Activated CD8-positive, alpha-beta memory T cell treated with anti-CD3 and anti-CD28 coated beads for 1 hour (primary cell): ENCODE measurements at places on chromosomes 11 and 22.

GRCh38 chr11:1598816-1599215, 722 bp upstream of the KRTAP5-2 start:
- no peak for DNase-seq

DNA sequence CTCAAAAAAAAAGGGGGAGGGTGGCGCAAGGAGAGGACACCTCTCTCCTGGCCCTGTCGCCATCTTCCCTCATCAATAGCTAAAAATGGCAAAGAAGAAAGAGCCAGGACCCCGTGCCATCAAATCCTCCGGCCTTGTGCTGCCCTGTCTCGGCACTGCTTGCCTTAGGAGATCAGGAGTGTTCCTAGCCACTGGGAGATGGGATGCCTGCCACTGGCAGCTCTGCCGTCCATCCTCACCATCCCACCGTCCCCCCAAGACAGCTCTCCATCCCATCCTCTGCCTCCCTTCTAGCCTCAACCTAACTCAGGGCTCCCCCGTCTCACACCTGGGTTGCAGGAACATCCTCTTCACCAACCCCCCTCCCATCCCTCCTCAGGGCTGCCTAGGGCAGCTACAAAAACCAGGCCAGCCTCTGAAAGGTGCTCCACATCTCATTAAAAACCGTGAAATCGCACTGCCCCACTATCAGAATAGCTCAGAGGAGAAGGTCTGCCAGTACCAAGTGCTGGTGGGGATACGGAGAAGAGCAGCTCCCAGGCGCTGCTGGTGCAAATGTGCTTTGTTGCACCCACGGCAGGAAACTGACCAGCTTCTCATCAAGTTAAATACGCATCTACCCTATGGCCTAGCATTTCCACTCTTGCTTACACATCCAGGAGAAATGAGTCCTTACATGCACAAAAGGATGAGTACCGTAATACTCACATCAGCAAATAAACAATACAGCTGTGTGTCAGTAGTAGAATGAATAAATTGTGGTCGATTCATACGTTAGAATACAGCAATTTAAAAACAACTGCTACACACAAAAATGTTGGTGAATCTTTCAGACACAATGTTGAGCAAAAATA, 31.7 kb upstream of the GCAT start:
- no peak for DNase-seq

- no peak for DNase-seq
These were observed 5.9 kb upstream of the PACSIN3 start for GRCh38 chr11:47192111-47192510.

DNA sequence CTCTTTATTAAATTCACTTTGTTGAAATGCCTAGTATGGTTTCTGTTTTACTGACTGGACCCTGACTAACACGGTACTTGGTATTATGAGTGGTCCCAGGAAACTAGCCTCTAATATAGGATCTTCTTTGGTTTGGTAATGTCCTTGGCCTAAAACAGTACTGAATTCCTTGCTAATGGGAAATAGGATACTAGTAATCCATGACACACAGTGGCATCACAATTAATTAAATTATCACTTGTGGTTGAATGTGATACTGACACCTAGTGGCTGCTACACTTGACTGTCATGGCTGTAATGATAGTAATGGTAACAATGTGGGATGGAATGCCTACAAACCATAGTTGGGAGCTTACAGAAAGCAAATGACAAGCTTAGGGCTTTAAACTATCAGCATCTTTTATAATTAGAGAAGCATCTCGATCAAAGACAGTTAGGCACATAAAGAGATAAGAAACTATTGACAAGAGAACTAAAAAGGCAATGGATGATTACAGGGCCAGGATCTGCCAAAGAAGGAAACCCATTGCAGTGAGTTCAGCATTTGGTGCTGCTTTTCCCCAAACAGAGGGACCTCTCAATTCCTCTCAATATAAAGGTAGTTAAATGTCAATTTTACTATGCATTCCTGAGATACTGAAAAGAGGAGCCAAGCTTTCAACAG, 8.6 kb downstream of the DNHD1 start:
- no peak for DNase-seq

DNA sequence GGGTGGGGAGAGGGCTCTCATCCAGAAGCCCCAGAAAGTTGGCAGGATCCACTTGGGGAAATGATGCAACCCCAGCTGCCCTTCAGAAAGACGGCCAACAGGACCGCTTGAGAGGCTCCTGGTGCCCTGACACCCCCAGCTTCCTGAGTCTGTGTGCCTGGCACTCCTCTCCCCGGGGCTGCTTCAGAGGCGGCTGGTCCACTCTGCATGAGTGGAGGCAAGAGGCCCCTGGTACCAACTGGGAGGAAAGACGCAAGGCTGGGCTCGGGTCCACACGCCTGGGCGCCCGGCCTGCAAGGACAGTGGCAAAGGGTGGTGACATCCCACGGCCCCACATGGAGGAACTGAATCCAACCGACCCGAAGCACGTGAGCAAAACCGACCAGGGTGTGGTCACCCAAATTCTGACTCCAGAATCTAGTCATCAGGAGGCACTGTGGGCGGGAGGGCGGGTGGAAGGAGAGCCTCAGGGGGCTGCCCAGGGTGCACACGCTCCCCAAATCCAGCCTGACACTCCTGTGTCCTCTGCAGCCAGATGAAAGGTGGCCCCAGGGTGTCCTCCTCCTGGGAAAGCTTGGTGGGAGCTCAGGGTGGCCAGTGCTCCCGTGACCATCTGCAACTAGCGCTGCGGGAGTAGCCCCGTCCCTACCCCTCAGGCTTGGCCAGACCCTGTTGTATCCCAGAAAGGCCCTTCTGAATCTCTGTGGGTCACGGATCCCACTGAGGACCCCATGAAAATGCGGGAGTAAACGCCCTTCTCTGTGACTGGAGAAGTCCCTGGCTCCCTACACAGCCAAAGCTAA, 3.7 kb downstream of the RNH1 start:
- no peak for DNase-seq

DNA sequence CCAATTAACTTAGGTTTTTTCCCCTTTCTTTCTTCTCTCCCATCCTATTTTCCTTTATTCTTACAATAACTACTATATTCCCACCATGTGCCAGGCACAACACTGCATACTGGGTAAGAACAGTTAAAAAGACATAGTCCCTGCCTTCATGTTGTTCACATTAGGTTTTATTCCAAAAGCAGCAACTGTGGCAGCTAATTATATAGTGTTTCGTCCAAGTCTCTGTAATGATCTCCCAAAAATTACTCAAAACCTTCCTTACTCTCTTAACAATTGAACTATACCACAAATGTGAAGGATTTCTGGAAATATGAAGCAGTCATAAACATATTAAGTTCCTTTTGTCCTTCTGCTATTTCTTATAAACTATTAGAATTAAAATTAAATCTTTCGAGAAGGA, 184.1 kb upstream of the C11orf58 start:
- no peak for DNase-seq

DNA sequence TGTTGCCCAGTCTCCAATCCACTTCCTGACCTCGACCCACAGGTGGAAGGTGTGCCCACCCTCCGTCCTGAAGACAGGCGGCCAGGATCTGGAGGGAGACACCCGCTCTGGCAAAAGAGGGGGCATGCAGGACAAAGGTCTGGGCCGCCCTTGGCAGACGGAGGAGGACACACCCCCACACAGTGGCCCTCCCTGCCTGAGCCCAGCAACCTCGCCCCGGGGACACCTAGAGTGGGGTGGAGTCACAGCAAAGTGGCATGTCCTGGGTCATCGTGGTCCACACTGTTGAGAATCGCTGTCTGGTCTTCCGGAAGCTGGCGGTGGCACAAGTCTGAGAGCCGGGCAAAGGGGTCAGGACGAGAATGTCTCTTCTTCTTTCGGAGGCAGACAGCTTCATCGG, 47.9 kb downstream of the IGSF9B start:
- no peak for DNase-seq

- DNase-seq: no peak
These were observed 417.0 kb upstream of the NARS2 start for GRCh38 chr11:78991681-78992080.

DNA sequence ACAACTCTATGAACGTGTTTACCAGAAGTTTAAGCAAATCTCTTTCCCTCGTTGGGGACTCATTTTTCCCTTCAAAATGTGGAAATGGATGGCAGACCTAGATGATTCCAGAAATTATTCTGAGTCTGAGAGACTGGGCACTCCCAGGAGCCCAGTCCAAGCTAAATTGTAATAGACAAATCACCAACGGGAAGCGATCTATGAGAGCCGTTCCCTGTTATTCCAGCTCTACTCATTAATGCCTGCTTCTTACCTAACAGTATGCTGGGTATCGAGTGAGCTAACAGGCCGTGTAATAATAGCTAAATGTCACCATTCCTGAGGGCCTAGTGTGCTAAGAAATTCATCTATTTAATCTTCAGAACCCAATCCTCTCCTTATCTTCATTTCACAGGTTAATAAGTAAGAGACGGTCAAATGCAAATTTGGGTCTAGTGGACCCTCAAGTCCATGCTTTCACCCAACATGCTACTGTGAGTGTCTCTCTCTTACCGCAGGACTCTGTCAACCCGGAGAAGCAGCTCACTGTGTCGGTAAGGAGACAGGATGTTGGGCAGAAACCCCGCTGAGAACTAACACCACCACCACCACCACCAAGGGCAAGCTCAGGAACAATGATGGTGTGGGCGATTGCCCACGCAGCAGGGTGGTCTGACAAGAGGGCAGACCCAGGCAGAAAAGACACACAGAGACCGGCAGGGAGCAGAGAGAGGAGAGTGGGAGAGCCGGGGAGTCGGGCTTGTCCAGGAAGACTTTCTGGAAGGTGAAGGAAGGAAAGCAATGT, 57.1 kb upstream of the TIMP3 start:
- DNase-seq: no peak

DNA sequence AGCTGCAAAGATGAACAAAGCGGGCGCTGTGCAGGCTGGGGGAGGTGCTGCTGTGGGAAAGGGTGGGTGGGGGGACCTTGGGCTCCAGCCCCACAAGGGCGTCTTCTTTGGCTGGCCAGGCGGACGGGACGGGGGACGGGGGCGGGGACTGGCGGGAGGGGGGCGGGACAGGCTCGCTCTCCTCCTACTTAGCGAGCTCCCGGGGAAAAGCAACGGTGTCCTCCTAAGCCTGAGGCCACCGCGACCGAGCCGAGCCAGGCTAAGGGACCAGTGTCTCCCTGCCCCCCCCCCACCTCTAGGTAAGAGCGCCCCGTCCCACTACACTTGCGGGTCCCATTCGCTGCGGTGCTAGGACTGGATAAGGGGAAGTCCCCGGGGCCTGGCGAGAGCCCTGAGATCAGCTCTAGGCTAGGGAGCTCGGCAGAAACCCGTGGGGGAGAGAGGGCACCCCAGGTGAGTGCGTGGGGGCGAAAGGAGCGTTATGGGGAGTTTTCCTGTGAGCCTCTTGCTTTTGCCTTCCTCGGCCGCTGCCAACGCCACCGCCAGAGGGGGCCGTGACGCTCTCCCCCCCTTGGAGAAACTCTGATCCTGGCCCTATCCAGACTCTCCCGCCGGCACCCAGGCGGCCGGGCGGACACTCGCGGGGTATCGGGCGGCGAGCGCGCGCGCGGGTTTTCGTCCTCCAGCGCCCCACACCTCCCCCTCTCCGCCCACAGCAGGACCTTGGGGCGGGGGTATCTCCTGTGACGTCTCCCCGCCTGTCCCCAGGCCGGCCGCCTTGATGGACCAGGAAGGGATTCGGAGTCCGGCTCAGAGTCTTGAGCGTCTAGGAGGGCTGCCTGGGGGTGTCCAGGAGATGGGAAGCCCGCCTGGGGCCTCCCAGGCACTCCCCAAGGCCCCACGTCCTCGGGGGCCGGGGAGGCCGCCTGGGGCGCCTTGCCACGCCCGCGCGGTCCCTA, at the start of gene PHLDB1:
TSS of gene PHLDB1 (plus strand) at position 215 of the 959 bp plus-strand sequence. CDS start 6,222 bp downstream, outside the sequence.
- no peak for DNase-seq

- no peak for DNase-seq
These were observed 116.8 kb downstream of the ARHGAP8 start for GRCh38 chr22:44869196-44869595.

DNA sequence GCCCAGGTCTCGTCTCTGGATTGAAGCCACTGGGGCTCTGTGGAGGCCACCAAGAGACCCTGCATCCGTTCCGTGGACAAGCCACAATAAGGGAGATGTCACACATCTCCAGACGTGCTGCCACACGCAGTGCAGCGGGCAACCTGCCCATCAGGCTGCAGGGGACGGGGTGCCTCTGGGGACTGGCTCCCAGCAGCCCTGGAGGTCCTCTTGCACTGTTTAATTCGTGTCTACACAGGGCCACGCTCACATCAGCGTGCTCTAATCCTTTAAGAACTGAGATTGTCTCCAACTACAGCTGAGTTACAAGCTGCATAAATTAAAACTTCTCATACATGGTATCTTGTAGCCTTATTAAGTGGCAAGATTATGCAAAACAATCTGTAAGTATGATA, 1232.2 kb downstream of the BRD1 start:
- DNase-seq: no peak

GRCh38 chr11:2779499-2779980, 79.7 kb upstream of the KCNQ1OT1 start:
- DNase-seq: no peak

DNA sequence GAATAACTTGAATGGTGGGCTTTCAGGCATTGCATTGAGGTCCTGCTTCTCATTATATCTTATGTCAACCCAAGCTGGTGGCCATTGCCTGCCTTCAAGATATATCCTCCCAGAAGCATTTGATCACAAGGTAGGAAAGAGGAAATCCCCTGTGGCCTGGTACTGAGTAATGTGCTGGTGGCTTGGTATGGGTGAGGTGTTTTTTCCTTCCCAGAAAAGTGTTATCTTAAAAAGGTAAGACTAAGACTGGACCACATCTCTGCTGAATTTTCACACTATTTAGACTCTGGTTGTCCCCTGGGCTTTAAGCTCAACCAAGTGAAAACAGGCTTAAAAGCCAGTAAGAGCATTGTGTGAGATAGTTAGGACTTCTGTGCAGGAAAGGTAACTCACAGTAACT, 3.7 kb downstream of the INSC start:
- DNase-seq: no peak

GRCh38 chr11:15645201-15645600, 530.5 kb downstream of the INSC start:
- no peak for DNase-seq

- DNase-seq: no peak
These were observed 827 bp downstream of the GSC2 start for GRCh38 chr22:19149047-19149883.

DNA sequence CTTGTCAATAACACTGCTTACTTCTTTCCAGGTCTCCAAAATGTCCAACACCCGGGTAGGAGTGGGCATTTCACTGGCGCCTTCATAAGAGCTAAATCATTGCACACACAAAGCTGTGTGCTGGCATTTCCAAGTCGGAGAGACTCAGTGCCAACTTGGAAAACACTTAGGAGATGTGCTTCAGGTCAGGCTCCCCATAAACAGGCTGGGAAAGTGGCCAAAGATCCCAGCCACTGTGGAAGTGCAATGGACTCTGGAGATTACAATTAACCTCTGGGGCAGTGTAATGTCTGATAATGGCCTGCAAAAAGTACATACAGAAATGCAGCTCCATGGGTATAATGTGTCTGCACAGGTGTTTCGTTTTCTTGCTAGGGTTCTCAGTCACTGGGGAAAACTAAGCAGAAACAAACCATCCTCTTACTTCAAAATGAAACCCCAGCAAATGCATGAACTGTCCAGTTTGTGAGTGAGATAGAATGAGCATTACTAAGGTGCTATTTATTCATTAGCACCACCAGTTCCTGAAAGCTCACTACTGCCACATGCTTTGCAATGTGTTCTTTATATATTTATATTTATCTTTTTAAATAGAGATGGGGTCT, 79.0 kb downstream of the ABTB2 start:
- DNase-seq: no peak

- no peak for DNase-seq
These were observed 60.6 kb upstream of the AMPD3 start for GRCh38 chr11:10394229-10395101.
